Frontal cortex (tissue), 4 donors: ENCODE measurements at places on chromosomes 5 and 9. TPM values are rescaled to one million over a fixed set of nuclear protein-coding genes. Genes with fewer than 3 reads are reported as not detected.

GRCh38 chr5:68225188-68225910 lies 9.8 kb downstream of the PIK3R1 start:
- DNase-seq = no peak

The IL3 gene
- total RNA-seq = not detected

DNA sequence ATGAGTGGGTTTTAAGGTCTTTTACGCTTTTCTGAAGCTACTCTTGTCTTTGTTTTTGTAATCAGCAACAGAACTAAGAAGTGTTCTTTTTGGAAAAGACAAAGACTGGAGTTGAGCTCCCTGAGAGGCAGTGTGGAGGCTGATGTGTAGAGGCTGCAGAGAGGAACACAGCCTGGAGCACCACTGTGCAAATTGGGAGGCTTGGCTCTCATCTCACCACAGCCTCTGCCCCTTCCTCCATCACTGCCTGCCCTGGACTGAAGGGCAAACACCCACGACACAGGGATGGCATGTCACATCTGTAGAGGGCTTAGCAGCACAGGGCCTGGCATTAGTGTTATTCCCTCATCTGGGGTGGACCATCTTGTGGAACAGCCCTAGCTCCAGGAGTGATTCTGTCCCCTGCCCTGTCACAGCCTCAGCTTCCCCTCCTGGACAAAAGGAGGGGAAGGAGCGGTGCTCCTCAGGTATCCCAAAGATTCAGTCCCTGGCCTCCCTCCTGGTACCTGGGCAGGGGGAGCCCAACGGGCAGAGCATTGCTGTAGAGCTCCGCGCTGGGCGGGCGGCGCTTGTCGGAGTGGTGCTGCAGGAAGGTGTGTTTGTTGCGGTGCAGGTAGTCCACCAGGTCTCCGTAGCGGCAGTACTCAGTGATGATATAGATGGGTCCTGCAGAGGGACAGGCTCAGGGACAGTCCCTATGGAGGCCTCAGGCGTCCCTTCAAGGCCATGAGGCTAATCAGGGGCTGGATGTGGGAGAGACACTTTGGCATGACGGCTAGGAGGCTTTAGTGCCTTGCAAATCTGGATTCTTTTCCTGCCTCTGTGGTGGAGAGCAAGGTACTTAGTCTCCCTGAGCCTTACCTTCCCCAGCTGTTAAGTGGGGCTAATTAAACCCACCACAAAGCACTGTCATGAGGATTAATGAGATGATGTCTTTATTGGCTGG lies 32.8 kb downstream of the PDGFRB start:
- DNase-seq = no peak

DNA sequence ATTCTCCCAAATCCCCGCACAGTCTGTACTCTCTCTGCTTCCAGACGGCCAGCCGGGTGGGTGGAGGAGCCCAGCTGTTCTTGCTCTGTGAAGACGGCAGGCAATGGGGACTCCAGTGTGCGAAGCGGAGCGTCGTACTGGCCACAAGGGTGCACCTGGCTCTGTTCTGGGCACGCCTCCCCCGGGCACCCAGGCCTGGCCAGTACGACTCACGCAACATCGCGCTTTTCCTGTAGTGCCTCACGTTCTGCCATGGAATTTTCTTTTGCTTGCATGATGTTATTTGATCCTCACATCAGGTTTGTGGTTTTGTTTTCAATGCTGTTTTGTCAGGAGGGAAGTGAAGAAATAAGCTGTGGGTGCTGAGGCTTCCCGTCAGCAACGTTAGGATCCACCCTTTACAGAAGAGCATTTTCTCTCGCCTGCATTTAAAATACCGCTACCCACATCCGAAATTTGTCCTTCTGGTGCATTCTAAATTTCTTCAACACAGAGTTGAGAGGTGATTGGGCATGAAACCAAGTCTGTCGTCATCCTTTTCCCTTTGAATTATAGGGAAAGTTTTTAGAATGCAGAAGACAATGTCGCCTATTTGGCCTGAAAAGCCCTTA lies 311.7 kb downstream of the TRIM36 start:
- no peak for DNase-seq

GRCh38 chr9:102642651-102643050 lies 352.5 kb upstream of the CYLC2 start:
- no peak for DNase-seq

The PCDHA6 gene
- 17.1 TPM for total RNA-seq

DNA sequence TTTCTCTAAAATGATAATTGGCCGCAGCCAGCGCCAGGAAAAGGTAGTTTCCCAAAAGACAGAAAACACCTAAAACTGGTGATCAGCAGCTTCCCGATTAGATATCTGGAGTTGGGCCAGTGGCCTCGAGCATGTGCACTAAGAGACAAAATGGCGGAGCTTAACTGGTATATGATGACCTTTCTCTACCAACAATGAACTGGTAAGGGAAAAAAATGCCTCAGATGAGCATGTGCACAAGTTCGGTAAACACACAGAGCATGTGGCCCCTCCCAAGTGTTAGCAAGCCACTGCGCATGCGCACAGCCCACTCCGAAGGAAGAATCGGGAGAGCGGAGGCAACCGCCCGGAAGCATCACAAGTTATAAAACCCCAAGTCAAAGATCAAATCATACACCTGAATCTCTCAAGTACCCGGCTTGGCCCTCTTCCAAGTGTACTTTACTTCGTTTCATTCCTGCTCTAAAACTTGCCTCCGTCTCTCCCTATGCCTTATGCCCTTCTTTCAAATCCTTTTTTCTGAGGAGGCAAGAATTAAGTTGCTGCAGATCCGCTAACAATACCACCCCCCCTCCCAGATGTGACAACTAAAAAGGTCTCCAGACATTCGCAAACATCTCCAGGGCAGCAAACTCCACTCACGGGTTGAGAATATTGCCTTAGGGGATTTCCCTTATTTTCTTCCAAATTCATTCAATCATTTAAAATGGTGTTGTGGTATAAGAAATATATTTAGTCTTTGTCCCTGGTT lies 15.0 kb upstream of the PTBP3 start:
- no peak for DNase-seq

GRCh38 chr5:41403846-41404245 lies 106.6 kb downstream of the PLCXD3 start:
- no peak for DNase-seq

GRCh38 chr5:172659909-172660628 lies 19.0 kb downstream of the NEURL1B start:
- peak; percentile 71 for DNase-seq

- DNase-seq = no peak
These were observed 204.5 kb downstream of the BRINP1 start for GRCh38 chr9:119164716-119165115.

DNA sequence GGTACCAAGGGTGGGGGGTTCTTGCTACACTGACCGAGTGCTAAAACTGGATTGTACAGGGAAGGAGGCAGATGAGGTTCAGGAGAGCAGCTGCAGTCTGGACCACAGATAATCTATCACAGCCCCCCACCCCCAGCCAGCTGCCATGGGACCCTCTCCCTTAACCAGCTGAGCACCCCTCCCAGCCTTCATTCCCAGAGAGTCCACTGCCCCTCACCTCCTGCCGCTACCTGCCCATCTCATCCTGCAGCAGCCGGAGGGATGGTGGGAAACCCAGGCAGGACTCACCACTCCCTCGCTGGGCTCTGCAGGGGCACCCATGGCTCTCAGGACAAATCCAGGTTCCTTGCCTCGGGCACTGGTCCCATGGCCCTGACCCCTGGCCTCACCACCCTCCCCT lies 66.7 kb downstream of the MRPL36 start:
- DNase-seq = no peak

DNA sequence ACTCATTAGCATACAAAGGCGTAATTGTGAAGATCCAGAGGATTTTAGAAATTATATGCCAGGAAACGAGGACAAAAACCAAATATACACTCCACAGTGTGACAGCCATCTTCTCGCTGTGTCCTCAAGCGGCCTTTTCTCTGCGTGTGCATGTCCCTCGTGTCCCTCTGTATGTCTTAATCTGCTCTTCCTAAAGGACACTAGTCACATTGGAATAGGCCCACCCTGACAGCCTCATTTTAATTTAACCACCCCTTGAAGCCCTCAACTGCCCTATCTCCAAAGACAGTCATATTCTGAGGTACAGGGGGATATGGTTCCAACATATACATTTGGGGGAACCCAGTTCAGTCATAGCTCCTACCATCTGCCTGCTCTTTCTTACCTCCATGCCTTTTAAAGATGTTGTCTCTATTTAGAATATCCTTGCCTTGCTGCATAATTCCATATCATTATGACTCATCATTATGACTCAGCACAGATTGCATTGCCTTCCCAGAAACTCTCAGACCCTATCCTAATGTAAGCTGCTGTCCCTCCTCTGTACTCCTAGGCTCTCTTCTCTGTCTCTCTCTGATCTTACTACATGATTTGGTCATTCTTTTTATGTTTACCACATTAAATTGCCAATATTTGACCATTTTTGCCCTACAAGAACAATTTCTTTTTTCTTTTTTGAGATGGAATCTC lies 210.9 kb downstream of the AOPEP start:
- no peak for DNase-seq

GRCh38 chr9:109509611-109510010 lies 11.5 kb upstream of the PTPN3 start:
- no peak for DNase-seq

The CFAP90 gene
- 4.5 TPM for total RNA-seq

The PLCXD3 gene
- total RNA-seq = 9.8 TPM

- no peak for DNase-seq
These were observed 57.5 kb upstream of the NCS1 start for GRCh38 chr9:130114741-130115140.

DNA sequence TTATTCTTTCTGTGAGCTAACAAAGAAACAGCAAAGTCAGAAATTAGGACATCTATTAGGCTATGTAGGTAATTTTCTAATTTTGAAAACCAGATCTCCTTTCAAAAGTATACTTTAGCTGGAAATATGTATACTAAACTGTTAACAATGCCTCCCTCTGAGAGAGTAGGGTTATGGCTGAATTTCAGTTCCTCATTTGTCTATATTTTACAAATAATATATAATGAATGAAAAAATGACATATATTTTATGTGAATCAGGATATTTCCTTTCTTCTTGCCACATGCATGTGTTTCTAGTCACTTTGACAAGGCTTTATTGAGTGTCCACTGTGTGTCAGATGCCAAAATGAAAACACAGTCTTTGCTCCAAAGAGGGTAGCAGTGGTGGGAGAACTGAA lies 15.4 kb downstream of the HACD4 start:
- DNase-seq = no peak

DNA sequence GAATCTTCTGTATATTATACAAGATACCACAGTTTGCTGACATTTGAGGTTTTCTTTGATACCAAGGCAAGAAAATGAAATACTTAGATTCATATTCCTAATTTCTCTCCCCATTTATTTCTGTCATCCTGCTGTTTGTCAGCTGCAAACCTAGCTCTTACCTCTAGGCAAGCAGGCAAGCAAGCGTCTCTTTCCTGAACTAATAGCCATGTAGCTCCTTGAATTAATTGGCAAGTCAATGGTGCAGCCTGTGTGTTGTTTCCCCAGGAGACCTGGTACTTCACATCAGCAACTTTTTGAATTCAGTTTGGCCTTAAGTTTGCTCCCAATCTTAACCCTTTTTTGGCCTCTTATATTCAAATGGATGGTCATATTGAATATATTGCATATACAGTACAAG lies 573.6 kb upstream of the ARRDC3 start:
- no peak for DNase-seq

DNA sequence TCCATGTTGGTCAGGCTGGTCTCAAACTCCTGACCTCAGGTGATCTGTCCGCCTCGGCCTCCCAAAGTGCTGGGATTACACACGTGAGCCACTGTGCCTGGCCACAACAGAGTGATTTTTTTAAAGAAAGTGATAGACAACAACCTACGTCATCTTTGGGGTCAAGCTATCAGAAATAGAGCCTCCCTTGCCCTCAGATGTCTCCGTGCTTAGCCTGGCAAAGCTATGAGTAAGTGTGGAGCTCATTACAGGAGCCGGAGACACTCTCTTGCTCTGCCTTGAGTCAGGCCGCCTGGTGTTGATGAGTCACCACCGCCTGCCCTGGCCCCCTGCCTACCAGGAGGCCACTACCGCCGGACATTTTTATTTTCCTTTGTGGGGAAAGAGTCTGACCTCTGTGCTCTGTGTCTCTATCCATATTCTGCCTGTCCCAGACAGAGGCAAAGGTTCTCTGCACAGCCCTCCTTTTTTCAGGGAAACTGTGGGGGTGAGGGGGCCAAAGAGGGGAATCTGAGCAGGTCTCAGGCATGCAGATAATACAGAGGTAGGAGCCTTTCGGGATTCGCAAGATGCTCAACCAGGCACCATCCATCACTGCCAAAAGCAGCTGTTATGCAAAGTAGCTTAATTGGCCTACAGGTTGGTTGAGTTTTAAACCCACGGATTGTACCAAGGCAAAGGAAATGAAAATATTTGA lies 123.7 kb upstream of the CPEB4 start:
- peak; percentile 51 for DNase-seq

The PCDHGA12 gene
- 3.7 TPM for total RNA-seq

GRCh38 chr9:79155308-79155707 lies 416.5 kb upstream of the TLE4 start:
- DNase-seq = no peak

The CCDC192 gene
- not detected for total RNA-seq

GRCh38 chr5:14450018-14450524 lies 131.5 kb upstream of the OTULINL start:
- no peak for DNase-seq

- no peak for DNase-seq
These were observed 19.6 kb upstream of the LIX1 start for GRCh38 chr5:97162045-97162444.

DNA sequence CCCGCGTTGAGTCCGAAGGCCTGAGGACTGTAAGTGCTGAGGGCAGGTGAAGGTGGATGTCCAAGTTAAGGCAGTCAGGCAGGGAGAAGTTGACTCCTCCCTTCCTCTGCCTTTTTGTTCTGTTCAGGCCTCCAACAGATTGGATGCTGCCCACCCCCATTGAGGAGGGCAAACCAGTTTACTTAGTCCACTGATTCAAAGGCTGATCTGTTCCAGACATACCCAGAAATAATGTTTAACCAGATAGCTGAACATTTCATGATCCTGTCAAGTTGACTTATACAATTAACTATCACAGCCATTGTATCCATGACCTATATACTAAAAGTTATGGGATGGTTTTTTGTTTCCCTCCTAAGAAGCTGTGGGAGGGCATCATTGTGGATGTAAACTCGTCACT lies 8.3 kb upstream of the TEX48 start:
- DNase-seq = no peak

GRCh38 chr9:92135576-92135975 lies 20.4 kb upstream of the SPTLC1 start:
- DNase-seq = no peak

The LCN2 gene
- total RNA-seq = not detected

GRCh38 chr9:35193762-35194161 lies 32.0 kb downstream of the UNC13B start:
- no peak for DNase-seq

- no peak for DNase-seq
These were observed 53.5 kb downstream of the SUSD1 start for GRCh38 chr9:112121633-112122032.

The INSL4 gene
- not detected for total RNA-seq

DNA sequence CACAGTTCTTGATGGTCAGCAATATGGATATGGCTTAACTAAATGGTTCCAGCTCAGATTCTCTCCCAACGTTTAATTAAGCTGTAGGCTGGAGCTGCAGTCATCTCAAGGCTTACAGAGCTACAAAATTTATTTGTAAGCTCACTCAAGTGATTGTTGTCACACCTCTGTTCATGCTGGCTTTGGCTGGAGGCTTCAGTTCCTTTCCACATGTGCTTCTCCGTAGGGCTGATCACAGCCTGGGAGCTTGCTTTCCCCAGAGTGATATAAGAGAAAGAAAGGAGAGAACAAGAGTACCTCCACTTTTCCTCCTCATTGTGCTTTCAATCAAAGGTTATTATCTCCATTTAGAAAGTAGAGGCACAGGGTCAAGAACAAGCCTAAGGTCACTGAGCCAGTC lies 182.7 kb upstream of the KCNN2 start:
- DNase-seq = no peak

The EIF4E1B gene
- under 0.01 TPM for total RNA-seq

The SLC27A6 gene
- total RNA-seq = 2.0 TPM
